ENCODE measurements at places on chromosomes 1 and 21.

- DNase-seq: no peak
Measured at GRCh38 chr1:111270771-111271463, 19.7 kb upstream of the CHIA start.

DNA sequence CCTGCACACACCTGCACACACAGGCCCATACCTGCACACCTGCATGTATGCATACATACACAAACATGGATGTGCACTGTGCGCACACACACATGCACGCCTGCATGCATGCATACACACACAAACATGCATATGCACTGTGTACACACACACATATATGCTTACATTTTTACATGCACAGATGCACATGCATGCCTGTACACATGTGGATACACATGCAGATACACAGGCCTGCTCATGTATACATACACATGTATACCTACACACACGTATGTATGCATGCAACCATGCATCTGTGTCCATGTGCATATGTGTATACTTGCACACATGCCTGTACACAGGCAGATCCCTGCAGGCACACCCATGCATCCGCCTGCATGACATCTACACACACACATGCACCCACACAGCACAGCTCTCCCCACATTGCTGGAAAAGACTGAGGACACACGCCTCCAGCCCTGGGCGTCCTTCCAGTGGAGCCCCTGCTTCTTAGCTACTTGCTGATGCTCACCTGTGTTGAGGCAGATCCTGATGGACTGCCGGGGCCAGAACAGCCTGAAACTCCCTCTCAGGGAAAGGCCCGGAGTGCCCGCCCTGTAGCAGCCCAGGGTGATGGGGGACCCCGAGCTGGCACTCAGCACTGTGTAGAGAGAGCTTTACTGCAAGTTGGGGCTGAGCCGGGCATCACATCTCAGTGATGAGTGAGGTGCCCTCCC, 28.6 kb downstream of the KRTAP10-1 start:
- no peak for DNase-seq

GRCh38 chr1:244302876-244303609, 148.7 kb downstream of the ADSS2 start:
- no peak for DNase-seq

DNA sequence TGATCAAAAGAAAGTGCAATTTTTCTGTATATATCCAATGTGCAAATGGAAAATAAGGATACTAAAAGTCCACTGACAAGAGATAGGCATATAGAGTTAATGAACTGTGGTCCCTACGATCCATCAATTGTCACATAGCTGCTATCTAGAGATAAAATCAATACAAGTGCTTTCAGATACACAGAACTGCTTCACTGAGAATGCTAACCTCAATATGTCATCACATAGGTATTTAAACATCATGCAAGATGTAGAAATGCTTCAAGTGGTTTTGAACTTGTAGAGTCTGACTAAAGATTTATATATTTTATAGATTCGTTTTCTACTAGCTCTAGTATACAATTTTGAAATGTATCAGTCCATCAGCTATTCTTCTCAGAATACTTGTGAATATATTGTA, 1604.7 kb downstream of the PLA2G4A start:
- DNase-seq: no peak

DNA sequence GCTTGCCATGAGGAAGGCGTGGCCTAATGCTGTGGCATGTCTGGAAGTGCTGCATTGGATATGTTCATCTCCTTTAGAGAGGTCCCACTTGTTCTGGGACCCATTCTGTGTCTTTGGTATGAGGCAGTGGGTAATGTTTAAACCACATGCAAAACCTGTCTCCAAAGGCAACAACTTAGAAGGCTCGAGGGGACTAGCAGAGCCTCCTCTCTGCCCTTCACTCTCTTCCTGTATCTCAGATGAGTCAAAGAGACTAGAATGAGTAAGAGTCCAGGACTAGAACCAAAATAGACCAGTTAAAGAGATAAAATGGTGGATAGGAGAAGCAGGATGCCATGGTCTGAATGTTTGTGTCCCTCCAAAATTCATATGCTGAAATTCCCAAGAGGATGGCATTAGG, 220.8 kb upstream of the KIAA0040 start:
- no peak for DNase-seq

- peak; percentile 51 for DNase-seq
Measured at GRCh38 chr1:117366177-117367045, 838 bp upstream of the MAN1A2 start.

- no peak for DNase-seq
Measured at GRCh38 chr1:205812271-205812877, 624 bp downstream of the SLC41A1 start.
